Kidney tubule cell (primary cell): ENCODE measurements at places on chromosomes 7 and 10.
A peak's percentile ranks its signal among the peaks of the same experiment; 100 is the strongest.

GRCh38 chr10:123241391-123242141 lies 87.4 kb downstream of the BUB3 start:
- no peak for DNase-seq

DNA sequence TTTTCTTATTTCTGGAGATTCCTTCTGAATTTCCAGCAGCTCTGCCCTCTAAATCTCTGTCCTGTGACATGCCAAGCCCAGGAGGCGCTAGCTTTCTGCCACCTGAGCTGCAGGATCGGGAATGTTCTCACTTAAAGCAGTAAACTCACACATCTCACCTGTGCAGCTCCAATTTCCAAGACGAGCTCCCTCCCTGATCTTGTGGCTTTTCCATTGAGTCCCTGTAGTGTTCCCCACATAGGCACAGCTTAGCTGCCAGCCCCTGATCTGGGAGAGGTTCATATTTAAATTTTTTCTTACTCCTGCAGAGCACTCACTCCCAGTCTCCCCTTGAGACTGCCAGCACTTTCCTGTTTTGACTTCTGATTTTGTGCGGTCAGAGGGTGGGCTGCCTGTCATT lies 479.3 kb downstream of the GLRX3 start:
- no peak for DNase-seq

DNA sequence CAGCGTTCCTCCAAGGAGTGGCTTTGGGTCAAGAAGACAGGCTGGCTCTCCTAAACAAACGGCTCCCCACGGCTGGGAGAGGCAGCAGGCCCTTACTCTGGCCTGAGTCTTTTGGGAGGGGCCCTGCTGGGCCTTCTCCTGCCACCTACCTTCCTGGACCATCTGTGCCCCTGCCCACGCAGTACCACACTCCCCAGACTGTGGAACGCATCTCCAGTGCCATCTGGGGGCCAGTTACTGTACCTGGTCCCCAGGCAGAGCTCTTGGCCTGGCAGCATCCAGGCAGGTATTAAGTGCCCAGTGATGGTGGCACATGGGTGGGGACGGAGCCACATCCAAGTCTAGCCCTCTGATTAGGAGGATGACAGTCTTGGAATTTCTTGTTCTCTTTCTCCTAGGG lies 14.4 kb downstream of the ALKBH4 start:
- DNase-seq: no peak

DNA sequence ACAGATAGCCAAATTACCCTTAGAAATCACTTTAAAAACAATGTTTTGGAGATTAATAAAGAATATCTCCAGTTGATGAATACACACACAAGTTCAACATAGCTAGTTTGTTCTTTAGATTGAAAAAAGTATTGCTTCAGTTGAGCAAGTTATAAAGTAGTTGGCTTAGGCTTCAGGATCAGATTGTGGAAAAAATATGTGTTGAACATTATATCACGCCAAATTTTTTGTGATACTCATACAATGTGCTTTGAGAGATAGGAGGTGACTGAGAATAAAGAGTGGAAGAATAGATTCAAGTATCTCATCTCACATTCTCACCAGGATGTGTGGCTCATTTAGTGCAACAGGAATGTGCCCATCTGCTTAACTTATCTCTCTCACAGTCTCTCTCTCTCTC lies 553.3 kb downstream of the HTR7 start:
- no peak for DNase-seq

GRCh38 chr7:27171637-27172314 lies 2.3 kb downstream of the HOXA10 start:
- peak; percentile 64 for DNase-seq

GRCh38 chr10:77554996-77555397 lies 82.6 kb downstream of the KCNMA1 start:
- DNase-seq: no peak

DNA sequence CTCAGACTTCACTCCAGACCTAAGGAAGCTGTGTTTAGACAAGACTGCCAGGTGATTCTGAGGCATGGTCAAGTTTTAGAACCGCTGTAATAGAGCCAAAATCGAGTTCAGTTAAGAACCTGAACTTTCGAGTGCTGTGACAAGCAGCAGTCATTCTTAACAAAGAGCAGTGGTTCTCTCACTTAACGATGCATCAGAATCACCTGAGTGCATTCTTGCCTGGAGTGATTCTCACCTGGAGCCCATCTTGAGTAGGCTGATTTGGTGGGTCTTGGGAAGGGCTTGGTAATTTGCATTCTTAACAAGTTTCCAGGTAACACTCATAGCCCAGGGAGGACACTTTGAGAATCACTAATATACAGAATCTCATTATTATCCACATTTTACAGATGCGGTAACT lies 44.7 kb downstream of the PLXNA4 start:
- no peak for DNase-seq

DNA sequence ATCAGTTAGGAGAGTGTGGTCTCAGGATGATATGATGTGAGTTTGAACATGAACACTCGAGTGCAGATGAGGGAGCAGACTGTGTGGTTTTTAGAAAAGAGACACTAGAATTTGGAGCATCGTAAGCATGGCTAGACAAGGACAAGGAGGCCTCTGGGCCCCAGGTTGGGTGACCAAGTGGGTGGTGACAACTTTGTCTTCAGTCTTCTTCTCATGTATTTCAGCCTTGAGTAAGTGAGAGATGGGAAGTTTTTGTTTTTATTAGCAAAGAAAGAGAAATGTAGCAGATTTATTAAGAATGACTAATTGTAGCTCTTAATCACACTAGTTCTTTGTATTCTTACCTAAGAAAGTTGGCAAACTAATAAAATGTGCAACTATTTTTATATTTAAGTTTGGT lies 16.3 kb downstream of the TES start:
- no peak for DNase-seq

- no peak for DNase-seq
Observed at GRCh38 chr7:123604739-123605138, 3.1 kb downstream of the ASB15 start.

GRCh38 chr10:69502589-69502988 lies 51.3 kb downstream of the TSPAN15 start:
- no peak for DNase-seq

DNA sequence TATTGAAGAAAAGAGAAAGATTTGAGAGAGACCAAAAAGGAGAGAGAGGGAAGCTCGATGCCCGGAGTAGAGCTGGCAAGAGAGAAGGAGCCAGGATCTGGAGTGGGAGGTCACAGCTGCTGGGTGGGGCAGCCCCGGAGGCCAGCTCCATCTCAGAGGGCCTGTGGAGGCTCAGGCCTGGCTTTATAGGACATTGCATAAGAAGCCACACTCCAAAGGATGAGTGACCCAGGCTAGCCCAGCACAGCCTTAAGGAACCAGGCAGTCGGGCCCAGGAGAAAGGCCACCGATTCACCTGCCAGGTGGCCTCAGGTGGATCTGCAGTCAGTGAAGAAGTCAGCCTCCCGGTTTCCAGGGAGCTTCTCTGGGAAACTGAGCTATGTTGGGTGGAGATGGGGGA lies 676 bp downstream of the PLAC9 start:
- no peak for DNase-seq

- DNase-seq: no peak
Observed at GRCh38 chr10:1417574-1417973, 319.8 kb downstream of the ADARB2 start.

DNA sequence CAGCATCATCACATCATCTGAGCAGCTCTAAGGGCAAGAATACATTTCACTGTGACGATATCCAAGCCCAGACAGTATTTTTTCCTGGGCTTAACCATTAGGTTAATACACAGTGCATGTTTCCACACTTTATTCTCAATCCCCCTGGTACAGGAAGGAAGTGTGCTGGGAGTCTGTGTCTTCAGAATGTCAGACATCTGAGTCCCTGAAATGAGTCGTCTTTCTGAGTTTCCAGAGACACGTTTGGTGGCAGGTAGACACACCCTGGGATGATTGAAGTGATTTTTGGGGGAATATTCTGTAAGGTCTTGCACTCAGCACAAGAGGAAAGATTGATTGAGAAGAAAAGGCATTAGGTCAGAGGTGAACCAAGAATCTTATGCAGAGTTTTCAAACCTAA lies 13.1 kb upstream of the SHH start:
- DNase-seq: peak; percentile 54

DNA sequence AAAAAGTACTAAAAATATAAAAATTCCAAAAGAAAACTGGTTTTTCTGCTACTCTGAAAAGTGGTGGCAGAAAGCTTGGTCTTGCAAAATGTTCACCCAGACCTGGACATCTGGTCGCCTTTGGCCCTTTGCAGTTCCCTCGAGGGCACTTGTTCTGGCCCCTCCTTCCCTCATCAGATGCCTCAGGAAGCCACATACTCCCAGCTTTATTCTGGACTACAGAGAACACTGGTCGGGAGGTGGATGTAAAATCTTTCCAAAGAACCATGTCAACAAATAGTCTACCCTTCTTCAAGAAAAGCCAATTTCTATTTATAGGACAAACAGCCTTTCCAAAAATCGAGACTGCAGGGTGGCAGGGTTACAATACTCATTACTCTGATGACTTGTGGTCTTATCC lies 726.1 kb downstream of the TNS3 start:
- DNase-seq: no peak

DNA sequence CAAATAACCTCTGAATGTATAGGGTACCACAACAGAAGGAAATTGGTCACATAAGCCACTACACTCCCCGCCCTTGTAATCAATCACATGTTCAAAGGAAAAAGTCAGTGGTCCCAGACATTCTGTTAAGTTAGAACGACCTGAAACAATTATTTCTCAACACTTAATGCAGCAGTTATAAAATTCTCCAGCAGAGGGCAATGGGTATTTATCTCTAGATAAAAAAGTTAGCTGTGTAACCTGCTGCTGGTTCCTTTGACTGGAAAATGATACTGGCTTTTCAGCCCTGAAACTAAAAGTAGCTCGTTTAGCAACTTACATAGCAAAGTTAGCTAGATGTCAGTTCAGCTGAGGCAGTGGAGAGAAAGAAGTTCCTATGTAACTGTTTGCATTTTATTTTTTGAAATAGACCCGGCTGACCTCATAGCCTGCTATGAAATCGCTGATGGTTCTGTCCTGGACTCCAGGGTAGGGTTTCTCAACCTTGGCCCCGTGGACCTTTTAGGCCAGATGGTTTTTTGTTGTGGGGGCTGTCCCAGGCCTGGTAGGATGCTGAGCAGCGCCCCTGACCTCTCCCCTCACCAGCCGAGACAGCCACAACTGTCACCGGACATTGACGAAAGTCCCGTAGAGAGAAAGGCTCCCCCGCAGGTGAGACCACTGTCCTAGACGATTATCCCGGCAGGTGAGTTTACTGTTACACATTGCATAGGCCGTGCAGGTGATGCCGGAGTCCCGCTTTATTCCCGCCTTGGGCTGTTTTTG lies 40.2 kb upstream of the PROSER2 start:
- DNase-seq: peak; percentile 77

DNA sequence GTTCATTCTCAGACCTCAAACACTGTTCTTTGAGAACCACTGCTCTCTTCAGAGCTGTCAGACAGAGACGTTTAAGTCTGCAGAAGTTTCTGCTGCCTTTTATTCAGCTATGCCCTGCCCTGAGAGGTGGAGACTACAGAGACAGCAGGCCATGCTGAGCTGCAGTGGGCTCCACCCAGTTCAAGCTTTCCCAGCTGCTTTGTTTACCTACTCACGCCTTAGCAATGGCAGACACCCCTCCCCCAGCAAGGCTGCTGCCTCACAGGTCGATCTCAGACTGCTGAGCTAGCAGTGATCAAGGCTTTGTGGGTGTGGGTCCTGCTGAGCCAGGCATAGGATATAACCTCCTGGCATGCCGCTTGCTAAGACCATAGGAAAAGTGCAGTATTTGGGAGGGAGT lies 80.5 kb upstream of the CYP2C9 start:
- DNase-seq: no peak

DNA sequence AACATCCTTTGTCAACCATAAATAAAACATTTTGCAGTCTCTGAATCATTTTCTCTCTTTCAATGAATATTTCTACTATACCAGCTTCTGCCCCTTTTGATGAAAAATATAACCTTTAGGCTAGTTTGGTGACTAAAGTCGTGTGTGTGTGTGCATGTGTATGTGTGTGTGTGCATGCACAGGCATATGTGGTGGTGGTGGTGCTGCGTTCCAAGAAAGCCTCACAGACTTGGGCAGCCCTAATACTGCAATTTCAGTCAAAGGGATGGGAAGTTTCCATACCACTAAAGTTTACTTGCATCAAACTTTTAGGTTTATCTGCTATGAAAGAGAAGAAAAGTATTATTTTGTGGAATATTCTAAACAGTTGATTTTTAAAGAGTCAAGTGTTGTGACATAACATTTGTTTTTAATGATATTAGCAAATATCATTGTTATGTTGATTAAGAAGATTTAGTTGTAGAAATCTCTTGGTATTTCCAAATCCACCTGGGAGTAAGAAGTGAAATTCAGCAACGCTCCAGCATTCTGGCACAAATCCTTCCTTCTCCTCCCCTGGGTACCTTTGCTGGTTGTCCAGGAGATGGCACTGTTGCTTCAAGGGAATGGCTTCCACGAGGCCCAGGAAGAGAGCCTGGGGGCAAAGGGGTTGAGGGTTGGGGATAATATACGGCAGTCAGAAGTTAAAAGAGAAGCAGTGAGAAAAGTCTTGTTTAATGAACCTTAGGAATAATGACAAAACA lies 41.5 kb downstream of the ASB4 start:
- peak; percentile 56 for DNase-seq

GRCh38 chr10:57979956-57980355 lies 287.7 kb downstream of the IPMK start:
- no peak for DNase-seq

DNA sequence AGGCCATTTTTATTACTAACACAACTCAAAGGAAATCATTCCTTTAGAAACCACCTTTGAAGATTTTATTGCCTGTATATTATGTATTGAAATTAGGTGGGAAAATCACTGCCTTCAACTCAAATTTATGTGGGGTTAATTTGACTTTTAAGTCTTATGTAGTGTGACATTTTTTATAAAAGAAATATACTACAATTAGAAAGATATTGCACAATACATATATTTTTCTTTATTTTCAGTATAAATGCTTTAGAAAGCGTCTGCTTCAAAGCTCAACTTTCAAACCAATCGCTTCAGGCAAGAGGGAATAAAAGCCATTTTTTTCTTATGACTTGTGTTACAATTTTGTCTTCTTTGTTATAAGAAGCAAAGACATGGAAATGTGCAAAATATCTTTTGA lies 337.4 kb upstream of the ZWINT start:
- no peak for DNase-seq

DNA sequence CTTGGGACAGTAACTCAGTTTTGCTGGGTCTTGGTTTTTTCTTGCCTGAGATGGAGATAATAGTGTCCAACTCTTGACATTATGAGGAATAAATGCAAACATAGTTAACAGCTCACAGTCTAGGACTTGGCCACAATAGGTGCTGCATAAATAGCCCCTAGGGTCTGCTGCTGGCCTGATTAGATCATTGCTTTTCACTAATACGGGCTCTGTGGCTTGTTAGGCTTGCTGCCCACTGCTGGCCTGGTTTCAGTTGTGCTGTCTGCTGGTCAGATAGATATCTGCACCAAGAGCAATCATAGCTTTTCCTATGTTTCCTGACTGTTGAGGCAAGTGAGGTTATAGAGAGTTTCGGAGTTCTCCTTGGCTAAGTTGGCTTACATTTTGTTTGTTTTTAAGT lies 246.1 kb downstream of the DNAJB9 start:
- no peak for DNase-seq

DNA sequence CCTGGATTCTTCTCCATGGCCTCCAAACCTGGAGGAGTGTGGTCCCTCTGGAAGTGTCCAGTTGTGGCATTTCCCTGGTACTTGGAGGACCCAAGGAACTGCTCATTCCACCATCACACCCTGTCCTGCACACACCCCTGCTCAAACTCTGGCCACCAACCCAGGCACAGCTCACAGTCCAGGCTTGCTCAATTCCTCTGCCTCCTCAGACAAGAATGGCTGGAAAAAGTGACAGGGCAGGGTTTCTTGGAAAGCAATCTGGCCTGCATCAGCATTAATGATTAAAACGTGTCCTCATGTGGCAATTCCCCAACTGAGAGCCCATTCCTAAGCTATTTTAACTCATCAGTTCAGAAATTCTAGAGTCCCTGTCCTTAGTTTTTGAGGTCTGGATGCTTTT lies 17.2 kb upstream of the TPST1 start:
- DNase-seq: no peak
